ENCODE measurements at places on chromosomes 16 and 17.
A peak's percentile ranks its signal among the peaks of the same experiment; 100 is the strongest.

- no peak for DNase-seq
Observed at GRCh38 chr16:1540556-1540855, 7.0 kb downstream of the TMEM204 start.

DNA sequence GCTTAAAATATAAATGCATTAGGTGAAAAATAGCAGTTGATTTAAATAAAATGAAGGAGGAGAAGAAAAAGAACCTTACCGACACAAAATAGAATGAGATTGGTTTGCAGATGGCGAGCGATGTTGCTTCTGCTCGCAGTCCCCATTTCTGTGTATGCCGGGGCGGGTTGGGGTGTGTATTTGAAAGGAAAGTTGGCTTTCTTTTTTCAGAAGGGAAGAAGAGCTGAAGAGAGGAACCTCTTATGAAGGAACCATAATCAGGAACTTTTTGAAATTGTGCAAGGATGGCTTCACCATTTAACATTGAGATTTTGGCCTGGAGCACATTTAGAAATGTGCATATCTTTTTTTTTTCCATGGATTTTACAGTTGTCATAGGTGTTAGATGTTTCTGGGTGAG, at the start of gene IGSF6:
Gene IGSF6 (minus strand): TSS at position 156 of the 400 bp plus-strand sequence. CDS start 10 bp downstream, at position 146.
- DNase-seq = no peak

- DNase-seq = peak; percentile 62
Observed at GRCh38 chr17:7323731-7324437, 5.3 kb downstream of the NEURL4 start.

- DNase-seq = no peak
Observed at GRCh38 chr17:60089096-60089806, 10.5 kb upstream of the HEATR6 start.

Measured in activated T-helper 1 cell treated with anti-CD3 and anti-CD28 coated beads, Interleukin-12 subunit alpha, Interleukin-12 subunit beta, Interleukin-2, Interleukin-4 antibody, amounts not matched to agents 30 ng/mL and 10 ng/mL and 1 ng/mL, durations not matched to agents 14 hours and 24 hours and 36 hours (primary cell).